ENCODE measurements at places on chromosomes 5 and 9.

DNA sequence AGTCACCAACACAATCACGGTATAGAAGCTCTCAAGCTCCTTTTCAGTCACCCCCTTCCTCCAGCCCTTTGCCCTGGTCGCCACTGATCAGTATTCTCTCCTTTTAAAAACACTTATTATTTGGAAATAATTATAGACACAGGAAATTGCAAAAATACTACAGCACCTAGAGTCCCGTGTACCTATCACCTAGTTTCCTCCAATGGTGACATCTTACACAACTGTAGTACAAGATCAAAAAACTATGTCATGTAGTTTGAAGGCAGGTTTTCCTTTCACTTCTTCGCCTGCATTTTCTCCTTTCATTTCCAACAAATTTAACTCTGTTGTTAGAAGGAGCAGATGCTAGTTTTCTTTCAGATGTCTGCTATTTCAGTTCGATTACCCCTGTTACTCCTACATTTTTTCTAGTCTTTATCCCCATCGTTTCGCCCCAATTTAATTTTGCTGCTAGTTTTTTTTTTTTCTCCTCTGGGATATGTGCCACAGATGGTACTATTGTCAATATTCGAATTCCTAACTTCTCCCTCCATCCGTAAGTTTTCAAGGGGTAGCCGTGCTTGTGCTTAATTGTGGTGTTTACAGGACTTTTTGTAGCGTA lies 612 bp upstream of the ATG10 start:
- no peak for DNase-seq

GRCh38 chr5:126515337-126515736 lies 79.7 kb downstream of the ALDH7A1 start:
- DNase-seq = no peak

- peak; percentile 58 for DNase-seq
Measured at GRCh38 chr9:106637486-106637885, 225.5 kb upstream of the ZNF462 start.

- peak; percentile 13 for DNase-seq
Measured at GRCh38 chr9:20408513-20408912, 213.8 kb downstream of the MLLT3 start.

DNA sequence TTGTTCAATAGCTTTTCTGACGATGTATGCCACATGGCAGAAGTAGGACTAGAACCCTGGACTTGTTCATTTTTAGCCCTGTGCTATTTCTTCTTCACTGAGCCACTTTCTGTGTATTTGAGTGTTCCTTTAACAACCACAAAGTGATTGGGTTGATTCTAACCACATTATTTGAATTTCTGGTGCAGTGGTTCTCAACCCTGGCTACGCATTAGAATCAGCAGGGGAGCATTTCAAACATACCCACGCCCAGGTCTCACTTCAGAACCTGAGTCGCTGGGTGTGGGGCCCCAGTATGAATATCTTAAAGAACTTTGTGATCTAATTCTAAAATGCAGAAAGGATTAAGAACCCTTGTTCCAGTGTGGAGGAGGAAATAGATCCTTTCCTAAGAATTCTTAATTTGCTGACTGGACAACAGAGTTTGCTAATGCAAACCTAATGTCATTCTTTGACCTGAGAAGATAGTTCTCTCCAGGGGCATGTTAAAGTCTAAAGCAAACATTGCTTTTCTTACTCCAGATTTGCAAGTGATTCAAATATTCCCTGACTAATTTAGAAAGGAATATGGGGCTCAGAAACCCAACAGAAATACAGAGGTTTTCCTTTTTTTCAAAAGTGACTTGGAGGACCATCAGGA lies 75.4 kb upstream of the GDNF start:
- DNase-seq = no peak

GRCh38 chr5:162243651-162244050 lies 176.1 kb downstream of the GABRG2 start:
- DNase-seq = no peak

- DNase-seq = peak; percentile 4
Measured at GRCh38 chr5:65867542-65868195, 58.7 kb upstream of the ERBIN start.

DNA sequence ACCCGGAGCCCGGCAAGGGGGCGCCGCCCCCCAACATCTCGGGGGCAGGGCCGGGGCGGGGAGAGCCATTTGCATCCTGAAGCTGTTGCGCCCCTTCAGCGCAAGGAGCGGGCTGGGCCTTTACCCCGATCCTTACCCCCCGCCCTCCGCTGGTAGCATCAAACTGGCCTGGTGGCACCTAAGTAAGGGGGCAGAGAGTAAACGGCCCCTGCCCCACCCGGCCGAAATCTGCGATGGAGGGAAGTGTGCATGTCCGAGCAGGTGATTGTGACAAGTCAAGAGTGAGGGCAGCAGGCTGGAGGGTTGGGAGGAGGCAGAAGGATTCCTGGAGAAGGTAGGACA lies 101.2 kb downstream of the ESM1 start:
- no peak for DNase-seq

- DNase-seq = no peak
Measured at GRCh38 chr9:131739133-131739958, 530 bp downstream of the RAPGEF1 start.

DNA sequence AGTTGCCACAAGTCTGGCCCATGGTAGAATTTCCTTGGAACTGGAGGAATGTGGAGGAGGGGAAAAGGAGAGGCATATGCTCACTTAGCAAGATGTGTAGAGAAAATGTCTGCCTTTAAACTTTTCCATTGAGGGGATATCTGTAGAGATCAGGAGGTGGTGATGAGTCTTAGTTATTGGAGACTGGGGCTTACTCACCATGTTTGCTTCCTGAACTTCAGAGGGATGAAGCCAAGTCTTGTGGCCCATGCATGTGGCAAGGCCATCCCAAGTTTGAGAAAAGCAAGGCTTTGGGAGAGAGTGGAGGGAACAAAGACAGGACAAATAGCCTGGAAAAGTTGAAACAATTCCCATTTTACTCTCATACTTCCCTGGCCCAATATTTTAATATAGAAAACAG lies 124.5 kb downstream of the GDNF start:
- DNase-seq = no peak

DNA sequence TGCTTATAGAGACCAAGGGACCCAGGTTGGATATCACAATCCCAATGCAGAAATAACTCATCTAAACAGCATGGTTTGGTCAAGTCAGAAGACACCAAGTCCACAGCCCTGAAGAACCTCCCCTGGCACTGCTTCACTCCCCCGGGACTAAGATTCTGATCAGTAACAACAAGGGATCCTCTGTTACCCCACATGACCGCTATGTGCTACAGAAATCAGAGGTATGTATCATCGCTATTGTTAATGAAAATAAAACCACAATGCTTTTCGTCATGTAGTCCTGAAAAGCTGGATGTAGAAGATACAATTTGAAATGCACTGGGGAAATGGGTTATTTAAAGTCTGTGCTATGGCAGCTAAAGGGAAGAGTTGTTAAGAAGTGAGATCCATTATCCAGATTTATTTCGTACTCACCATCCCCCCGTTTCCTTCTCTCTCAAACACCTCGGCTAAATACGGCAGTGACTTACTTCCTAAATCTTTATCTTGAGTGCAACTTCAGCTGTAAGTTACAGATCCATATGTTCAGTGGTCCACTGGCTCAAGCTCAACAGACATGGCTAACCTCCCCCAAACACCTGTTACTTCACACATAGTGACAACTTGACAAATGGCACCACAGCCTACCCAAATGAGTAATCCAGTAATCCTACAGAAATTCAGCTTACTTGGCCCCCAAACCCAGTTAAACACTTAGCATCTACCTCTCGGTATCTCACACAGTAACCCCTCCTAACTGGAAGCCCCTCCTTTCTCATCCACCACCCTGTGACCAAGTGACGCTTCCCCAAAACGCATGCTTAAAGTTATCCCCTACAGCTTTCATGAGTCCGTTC lies 129.2 kb downstream of the MYO10 start:
- DNase-seq = no peak

- DNase-seq = no peak
Measured at GRCh38 chr5:35194635-35195471, 35.4 kb downstream of the PRLR start.

DNA sequence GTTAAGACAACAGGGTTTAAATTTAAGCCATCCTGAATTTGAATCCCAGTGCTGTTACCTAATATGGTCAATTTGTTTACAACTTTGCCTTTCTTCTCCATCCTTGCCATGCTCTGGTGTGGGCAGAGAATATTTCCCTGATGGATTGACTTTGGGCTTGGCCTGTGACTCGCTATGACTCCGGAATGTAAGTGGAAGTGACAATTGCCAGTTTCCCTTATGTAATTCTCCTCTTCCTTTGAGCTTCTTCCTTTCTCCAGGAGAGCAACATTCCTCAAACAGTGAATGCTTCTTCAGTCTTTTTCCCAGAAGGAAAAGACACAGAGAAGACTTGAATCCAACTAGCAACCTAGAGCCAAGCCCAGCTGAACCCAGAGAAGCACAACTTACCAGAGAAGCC lies 159.1 kb downstream of the LURAP1L start:
- no peak for DNase-seq

- DNase-seq = no peak
Measured at GRCh38 chr5:113331209-113331551, 103.6 kb downstream of the TSSK1B start.

DNA sequence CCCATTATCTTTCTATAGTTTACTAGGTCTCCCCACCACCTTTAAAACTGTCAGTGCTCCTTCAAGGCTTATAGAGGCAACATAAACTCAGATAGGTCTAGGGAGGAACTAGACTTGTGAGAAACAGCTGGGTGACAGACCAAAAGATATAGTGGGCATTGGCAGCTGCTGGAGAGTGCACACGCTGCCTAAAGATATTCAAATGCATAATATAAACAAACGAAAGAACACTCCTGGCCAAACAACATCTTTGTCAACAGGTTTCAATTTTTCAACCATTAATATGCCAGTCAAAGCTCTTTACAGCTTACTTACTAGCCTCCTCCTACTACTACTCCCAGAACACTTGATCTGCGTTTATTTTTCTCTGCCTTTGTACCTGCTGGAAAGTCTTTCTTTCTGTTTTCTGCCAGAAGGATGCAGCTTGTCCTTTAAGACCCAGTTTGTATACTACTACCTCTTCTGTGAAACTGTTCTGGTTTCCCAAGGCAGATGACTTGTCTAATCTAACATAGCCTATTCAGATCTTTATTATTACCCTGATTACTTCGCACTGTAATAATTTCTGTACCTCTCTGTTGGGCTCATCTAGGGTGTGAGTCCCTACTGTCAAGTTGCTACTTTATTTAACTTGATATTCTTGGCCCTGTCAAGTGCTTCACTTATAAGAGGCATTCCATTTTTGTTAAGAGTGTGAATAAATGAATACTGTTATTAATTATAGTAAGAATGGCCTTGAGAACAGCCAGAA lies 14.3 kb downstream of the KDM3B start:
- DNase-seq = no peak

DNA sequence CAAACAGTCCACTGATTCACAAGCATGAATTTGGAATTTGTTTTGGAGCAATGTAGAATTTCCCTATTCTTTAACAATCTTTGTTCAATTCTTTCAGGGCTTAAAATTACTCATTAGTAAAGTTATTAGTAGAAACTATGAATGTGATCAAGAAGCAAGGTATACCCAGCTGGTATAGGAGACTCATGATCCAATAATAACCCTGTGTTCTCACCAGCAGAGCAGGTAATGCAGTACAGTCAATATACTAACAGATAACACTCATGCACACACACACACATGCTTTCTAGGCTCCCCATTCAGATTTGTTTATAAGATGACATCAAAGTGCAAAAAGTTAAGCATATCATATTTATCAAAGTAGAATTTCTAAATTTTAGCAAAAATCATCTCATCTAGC lies 445.2 kb downstream of the ELAVL2 start:
- DNase-seq = no peak

- DNase-seq = no peak
Measured at GRCh38 chr5:178074266-178074952, 38.9 kb upstream of the N4BP3 start.

DNA sequence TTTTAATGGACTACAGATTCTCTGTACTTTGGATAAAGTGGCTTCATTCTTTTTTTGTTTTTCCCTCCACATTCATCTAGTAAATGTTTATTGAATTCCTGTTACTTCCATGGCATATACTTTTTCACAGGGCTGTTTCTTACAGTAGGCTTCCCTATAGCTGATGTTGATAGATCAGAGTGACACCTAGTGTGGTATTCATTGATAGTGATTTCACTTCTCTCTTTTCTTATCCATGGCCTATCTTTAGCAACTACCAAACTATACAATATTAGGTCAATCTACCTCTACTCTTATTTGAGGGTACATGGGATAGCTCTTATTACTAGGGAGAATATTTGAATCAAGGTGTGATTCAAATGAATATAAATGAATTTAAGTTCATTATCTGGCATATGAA lies 35.8 kb downstream of the FSD1L start:
- no peak for DNase-seq

DNA sequence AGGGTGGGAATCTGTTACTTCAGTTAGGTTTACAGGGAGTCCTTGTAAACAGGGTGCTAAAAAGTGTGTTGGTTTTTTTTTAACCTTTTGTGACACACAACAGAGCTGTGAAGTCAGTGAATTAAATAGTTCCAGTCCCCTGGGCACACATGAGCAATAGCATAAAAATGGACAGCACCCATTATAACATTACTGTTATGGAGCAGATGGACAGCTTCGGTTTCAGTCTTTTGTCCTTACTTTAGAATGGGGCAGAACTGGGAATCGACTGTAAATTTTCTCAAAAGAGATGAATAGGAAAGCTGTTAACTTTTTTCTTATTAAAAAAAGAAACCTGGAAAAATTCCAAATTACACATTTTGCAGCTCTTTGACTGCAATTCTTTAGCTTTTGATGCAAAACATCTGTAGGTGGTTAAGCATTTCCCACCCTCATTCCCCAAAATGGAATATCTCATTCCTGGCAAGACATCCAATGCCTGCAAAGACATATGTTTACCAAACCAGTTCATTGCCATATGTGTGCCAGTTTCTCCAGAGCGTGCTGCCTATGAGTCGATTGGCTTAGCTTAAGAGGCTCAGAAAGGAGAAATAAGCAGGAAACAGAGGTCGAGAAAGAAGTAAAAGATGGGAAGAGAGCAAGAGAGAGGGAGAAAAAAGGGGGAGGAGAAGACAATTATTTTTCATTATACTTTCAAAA lies 212.3 kb upstream of the TMEM161B start:
- DNase-seq = no peak

DNA sequence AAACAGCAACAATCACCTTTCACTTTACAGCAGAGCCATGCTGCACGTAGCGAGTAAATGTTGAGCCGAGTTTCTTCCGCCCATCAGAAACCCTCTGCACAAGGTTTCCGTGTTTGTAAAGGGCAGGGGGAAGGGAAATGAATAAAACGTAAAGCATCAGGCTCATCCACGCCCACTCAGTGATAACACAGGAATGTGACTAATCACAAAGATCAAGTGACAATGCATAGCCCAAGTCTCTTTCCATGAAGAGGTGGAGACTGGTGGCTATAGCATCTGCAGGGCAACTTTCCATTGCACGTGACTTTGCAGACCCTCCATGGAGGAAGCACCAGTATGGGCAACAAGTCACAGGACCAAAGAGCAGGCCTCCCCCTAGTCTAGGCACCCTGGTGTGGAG lies 56.6 kb downstream of the CAMSAP1 start:
- DNase-seq = no peak

DNA sequence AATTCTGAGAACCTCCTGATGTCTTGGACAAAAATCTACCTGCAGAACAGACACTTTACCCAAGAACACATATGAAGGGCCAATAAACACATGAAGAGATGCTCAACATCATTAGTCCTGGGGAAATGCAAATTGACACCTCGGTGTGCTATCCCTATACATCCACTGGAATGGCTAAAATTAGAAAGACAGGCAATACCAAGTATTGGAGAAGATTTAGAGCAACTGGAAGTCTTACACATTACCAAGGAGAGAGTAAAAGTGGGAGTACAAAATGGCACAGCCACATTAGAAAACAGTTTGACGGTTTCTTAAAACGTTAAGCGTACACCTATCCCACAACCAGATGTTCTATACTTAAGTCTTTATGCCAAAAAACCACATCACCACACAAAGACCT lies 3.3 kb upstream of the TDRD7 start:
- DNase-seq = no peak
